Stimulated activated CD8-positive, alpha-beta memory T cell treated with anti-CD3 and anti-CD28 coated beads, Interleukin-4, amount 100 ng/mL, for 4 hours (primary cell): ENCODE measurements at places on chromosomes 16 and 17.

GRCh38 chr17:49051269-49051668 is 54.1 kb downstream of the IGF2BP1 start:
- DNase-seq: no peak

- no peak for DNase-seq
Measured at GRCh38 chr17:47674499-47674898, 19.5 kb upstream of the TBKBP1 start.

DNA sequence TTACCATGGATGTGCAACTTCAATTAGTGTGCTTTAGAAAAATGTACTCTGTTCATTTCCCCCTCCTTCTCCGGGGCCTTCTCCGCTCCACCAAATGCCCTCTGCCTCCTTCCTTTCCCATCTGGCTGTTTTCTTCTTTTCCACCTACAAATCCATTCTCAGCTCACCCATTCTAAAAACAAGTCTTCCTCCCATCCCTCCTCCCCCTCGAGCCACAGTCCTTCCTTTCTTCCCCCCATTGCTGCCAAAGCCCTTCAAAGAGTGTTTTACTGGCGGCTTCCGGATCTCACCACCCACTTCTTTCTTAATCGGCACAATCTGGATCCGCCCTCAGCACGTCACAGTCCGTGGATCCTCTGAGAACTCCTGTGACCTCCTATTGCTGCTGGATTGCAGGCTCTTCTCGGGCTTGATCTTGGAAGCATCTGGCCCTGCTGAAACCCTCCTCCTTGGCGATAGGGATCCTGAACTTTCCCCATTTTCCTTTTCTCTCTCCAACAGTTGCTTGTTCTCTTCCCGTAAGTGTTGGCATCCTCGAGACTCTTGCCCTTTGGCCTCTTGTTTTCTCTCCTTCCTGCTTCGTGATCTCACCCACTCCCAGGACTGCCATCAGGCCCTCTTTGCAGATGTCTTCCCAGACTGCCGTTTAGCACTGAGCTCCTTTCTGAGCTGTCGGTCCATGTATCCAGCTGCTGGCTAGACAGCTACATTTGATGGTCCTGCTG is 36.0 kb upstream of the FBXO47 start:
- no peak for DNase-seq

DNA sequence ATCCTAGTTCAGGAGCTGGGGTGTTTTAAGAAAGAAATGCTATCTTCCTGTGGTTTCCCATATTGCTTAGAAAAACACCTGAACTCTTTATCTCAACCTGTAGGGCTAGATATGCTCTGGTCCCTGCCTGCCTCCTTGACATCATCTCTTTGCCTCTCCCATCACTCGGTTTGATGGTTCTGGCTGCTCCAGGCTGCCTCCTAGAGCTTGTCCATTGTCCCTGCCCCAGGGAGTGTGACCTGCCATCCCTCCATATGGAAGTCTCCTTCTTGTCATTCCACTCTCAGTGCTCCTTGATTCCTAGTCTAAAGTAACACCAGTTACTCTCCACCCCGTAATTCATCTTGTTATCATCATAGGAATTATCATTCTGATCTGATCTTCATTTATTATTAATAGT is 369.0 kb upstream of the EEF2KMT start:
- DNase-seq: no peak

DNA sequence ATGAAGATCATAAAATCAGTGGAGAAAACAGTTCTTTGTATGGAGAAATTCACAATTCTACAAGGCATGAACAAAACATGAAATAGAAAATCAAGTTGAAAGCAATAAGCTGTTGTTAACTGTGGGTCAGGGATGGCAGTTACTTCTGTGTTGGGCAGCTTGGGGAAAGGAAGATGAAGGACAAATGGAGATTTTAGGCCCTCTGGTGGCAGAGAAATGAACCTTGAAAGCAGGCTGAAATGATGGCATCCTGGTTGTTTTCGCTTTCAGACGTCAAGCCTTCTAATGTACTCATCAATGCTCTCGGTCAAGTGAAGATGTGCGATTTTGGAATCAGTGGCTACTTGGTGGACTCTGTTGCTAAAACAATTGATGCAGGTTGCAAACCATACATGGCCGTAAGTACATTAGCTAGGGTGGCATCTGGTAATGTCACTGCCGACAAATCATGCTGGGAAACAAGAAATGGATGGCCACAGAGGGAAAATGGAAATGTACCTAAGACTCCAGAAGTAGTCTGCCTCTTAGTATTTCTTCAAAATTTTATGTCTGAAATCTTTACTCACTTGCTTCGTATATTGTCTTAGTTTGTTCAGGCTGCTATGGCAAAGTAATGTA is 108.9 kb downstream of the MAP2K6 start:
- DNase-seq: no peak
